ENCODE measurements at places on chromosomes 11 and 22.
A peak's percentile ranks its signal among the peaks of the same experiment; 100 is the strongest.

- H3K36me3 ChIP-seq: no peaks in the 10 kb centered on the region
- H3K27me3 ChIP-seq: no peaks in the 10 kb centered on the region
- DNase-seq: no peak
- no peak overlapping the region for H3K27ac ChIP-seq
These were observed 19.2 kb upstream of the CBX6 start for GRCh38 chr22:38891256-38891655.

DNA sequence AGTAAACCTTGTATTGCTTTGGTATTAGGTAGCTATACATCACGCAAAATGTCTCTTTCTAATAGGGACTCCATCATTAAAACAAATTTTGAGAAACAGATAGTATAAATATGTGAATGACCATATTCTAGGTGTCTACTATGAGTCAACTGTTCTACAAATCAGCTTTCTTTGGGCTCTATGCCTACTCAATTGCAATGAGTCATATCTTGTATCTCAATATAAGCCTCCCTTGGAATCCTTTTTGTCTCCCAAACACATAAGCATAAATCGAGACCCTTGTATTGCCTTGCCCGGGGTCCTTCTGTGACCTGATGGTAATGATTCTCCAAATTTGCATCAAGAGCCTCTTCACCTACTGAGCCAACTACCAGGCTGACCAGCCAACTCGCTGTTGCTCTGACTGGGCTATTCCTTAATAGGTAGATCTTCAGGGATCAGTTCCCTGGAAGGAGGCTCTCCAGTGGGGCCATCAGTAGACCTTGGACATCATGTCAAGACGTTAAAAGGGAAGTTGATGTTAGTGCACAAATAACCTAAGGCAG is 22.2 kb downstream of the BLID start:
- H3K36me3 ChIP-seq: no peaks in the 10 kb centered on the region
- H3K4me3 ChIP-seq: no peak overlapping the region
- no peak overlapping the region for H3K27ac ChIP-seq
- no peaks in the 10 kb centered on the region for H3K4me1 ChIP-seq

GRCh38 chr11:38304926-38305325 is 1706.9 kb upstream of the RAG2 start:
- H3K4me1 ChIP-seq: no peaks in the 10 kb centered on the region
- H3K27me3 ChIP-seq: no peaks in the 10 kb centered on the region
- no peaks in the 10 kb centered on the region for H3K36me3 ChIP-seq
- no peak overlapping the region for H3K4me3 ChIP-seq

DNA sequence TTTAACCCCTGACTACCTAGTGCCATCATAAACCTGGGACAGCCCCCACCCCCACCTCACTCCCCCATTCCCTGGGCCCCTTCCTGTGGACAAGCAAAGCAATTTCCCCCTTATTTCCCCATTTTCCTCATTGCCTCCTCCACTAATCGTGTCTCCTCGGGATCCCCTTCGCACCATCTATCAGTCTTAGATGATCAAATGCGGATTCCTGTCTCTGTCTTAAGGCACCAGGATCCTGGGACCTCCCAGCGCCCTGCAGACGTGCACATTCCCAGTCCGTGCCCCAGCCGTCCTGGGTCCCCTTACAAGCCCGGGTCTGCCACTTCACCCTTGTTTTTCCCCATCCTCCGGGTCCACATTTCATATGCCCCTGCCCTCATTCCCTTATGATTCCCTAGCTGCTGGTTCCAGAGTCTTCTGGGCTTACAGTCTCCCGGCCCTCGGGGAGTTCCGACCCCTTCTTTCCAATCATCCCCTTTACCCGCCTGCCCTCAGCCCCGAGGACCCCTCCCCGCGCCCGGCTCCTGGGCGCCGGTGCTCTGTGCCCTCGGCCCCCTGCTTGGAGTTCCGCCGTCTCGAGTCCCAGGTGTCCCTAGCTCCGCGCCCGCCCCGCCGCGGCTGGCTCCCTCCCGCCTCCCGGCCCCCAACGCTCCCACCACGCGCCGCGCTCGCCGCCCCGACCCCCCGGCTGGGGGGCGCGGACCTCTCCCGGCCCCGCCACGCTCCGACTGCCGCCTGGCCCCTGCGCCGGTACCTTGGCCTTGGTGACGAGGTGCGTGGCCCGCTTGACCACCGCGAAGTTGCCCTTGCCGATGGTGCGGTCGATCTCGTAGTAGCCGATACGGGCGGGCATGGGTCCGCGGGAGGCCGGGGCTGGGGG is 599 bp downstream of the SIK3 start:
- H3K4me1 ChIP-seq: peaks cover 10% of the 10 kb centered on the region
- peak overlapping the region; percentile 69 for H3K27ac ChIP-seq
- peaks cover 10% of the 10 kb centered on the region for H3K36me3 ChIP-seq
- peak; percentile 79 for DNase-seq
- peak overlapping the region; percentile 97 for H3K4me3 ChIP-seq

GRCh38 chr22:27797520-27798391 is 3.8 kb downstream of the MN1 start:
- H3K4me3 ChIP-seq: no peak overlapping the region
- H3K27ac ChIP-seq: no peak overlapping the region
- DNase-seq: peak; percentile 79

DNA sequence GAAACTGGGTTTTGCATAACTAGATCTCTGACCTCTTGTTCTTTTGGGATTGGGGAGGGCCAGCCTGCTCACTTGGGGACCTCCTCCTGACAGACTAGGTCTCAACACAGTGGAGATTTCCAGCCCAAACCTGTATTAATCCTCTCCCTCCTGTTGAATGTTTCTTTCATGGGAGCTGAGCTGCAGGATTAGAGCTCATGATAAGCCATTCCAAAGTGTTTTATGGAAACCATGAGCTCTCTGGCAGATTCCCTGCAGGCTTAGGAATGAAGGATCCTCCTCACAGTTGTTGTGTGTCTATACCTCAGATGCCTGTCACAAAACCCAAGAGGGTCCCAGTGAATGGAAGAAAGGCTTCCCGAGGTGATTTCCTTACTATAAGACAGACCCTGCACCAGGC is 248.4 kb upstream of the B3GAT1 start:
- H3K4me1 ChIP-seq: no peaks in the 10 kb centered on the region
- no peaks in the 10 kb centered on the region for H3K27me3 ChIP-seq
- H3K27ac ChIP-seq: no peak overlapping the region
- DNase-seq: peak; percentile 7

- no peaks in the 10 kb centered on the region for H3K36me3 ChIP-seq
- no peaks in the 10 kb centered on the region for H3K27me3 ChIP-seq
- no peak overlapping the region for H3K4me3 ChIP-seq
These were observed 488.1 kb downstream of the NTM start for GRCh38 chr11:131858505-131858904.

Data from endodermal cell (in vitro differentiated cells).